Choroid plexus epithelial cell (primary cell): ENCODE measurements at places on chromosomes 4 and X.

- DNase-seq: no peak
Observed at GRCh38 chrX:26670521-26670920, 454.6 kb downstream of the MAGEB5 start.

DNA sequence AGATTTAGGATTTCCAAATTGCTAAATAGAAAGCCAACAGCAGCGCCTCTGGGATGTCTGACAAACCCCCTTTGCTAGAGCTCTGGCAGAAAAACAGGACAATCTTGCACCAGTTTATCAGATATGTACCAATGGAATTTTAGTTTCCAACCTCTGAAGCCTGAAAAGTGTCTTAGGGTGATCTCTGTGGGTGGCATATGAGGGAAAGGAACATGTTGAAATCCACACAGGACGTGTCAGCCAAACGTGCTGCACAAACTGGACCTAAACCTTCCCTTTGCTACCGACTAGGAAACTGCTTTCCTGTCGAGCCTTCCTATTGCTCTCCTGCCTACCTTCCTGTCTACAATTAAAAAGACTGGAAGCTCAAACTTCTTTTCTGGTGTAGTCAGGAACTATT, 53.5 kb downstream of the REELD1 start:
- DNase-seq: peak; percentile 21

DNA sequence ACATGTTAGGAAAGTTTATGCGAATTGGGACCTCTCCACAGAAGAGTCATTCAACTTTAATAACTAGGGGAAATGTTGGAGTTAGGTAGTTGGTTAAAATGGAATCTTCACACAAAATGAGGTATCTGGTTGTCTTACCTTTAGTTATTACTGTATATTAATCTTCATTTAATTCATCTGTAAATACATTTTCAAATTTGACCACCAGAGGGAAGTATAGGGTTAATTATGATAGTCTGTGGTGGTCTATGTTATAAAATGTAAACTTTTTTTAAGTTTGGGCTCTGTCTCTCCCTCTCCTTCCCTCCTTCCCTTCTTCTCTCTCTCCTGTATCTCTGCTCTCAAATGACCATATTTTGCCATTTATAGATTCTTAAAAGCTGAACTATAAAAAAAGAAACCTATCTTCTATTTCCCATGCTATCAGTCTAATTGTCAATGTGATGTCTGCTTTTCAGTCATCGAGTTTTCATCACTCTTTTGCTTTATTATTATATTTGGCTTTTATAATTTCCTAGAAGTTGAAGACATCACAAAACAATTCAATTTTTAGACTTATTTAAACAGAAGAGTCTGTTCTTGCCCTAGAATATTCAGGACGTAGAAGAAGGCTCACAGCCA, 49.8 kb downstream of the TMEM144 start:
- DNase-seq: peak; percentile 55

GRCh38 chr4:179880756-179881155, 2362.4 kb upstream of the TENM3 start:
- DNase-seq: no peak

DNA sequence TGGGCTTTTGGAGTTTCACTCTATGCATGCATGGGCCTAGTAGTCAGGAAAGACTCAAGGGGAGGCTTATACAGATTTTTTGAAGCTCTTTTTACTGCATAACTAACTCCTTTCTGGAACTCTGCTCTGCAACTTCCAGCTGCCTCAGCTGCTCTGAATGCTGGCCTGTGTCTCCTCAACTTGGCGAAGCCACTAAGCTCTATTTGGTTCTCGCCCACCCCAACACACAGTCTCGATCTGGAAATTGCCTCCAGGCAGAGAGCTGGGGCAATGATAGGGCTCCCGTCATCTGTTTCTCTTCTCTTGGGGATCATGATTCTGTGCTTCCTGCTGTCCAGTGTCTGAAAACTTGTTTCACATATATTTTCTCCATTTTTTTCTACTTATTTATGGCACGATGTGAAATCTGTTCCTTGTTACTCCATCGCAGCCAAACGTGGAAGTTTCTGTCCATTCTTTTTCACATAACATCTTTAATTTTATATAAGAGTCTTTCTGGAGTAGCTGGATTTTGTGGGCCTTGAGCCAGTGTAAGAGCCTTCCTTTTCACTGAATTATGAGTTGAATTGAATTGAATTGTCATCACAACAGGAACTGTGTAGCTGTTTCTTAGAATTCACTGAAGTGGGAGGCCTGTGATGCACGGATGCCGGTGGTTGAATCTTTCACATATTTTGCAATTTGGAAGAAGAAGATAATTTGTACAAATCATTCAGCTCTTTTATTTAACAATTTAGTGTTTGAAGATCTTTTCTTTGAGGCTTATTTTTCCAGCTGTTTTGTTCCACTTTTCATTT, 9.0 kb downstream of the ZNF275 start:
- no peak for DNase-seq

- DNase-seq: peak; percentile 98
Observed at GRCh38 chr4:170259631-170260153, 169.9 kb upstream of the AADAT start.

- DNase-seq: no peak
Observed at GRCh38 chr4:67080046-67080557, 465.2 kb downstream of the CENPC start.

DNA sequence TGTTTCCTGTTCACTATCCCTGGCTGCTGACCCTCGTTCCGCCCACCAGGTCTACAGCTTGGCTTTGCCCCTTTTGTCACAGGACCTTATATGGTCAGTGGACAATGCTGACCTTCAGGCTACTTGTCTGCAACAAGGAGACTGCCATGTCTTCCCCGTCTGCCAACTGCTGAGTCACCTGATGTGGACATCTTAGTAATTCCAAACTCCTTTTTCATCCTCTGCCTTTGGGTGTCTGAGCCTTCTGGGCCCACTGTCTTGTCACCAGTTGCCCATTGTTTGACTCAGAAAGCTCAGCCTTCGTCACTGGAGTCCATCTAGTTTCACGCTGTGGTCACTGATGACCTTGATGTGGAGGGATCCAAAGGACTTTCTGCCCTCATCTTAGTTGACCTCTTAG, 30.2 kb downstream of the GPRIN3 start:
- DNase-seq: no peak

DNA sequence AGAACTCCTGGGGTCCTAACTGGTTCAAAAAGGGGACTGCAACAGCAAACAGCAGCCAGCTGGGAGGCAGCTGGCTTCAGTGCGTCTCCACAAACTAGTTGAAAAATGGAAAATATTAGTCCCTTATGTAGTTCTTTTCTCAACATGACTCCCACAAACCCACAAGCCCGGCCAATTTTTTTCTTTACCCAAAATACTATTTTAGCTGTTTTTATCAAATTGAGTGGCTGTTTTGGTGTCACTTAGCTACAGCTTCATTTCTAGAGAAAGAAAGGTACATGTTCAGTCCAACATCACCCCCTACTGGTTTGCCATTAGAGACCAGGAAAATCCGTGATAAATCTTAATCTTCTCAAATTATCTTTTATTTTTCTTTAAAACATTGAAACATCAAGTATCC, 97.2 kb downstream of the GUCY2F start:
- peak; percentile 63 for DNase-seq

GRCh38 chr4:151488968-151489367, 80.0 kb downstream of the FHIP1A start:
- DNase-seq: no peak

DNA sequence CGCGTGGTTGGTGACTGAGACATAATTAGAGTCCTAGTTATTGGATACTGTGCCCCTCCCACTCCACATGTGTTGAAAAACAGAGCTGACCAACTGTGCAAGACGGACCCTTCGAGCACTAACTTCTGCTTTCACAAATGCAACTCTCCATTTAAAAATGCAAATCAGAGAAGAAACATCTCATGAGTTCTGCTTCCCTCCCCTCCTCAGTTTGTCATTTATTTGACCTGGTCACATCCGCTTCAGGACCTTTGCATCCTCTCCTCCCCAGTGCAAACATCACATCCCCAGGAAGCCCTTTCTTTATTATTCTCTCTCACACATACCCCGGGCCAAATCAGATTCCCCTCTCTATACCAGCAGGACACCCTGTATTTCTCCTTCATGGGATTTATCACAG, 38.1 kb upstream of the NOCT start:
- DNase-seq: no peak

- DNase-seq: no peak
Observed at GRCh38 chrX:118825227-118825626, 1.6 kb downstream of the ZCCHC12 start.

DNA sequence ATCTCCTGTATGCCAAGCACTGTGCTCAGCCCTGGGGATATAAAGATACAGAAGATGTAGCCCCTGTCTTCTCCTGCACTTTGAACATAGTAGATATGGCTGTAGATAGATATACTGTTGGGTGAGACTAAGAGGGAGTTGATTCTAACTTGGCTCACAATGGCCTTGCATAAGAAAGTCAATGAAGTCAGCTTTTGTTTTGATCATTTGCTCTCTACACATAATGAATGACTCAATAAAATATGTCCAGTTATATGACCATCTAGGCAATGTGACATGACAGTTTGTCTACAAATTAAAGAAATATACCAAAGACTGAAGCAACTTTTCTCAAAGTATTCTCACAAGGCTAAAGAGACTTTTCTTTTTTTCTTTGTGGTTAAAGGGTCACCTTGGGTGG, 147.6 kb upstream of the DIPK2B start:
- DNase-seq: no peak

GRCh38 chr4:16721613-16722291, 176.7 kb downstream of the LDB2 start:
- DNase-seq: peak; percentile 90

DNA sequence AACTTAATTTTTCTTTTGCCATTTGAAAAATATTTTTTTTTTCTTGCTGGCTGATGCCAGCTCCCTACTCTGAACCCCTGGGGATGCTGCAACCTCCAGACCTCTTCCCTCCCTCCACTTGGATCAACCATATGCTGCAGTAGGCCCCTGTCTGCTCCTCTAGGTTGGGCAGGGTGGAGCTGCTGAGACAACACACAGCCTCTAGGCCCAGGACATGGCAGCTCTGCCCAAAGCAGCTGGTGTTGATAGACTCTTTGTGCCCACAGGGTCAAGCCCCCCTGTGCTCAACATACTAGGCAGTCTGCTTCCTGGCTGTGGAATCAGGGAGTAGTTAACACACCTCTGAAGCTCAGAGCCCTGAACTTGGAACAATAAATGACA, 19.9 kb upstream of the CLNK start:
- DNase-seq: no peak

DNA sequence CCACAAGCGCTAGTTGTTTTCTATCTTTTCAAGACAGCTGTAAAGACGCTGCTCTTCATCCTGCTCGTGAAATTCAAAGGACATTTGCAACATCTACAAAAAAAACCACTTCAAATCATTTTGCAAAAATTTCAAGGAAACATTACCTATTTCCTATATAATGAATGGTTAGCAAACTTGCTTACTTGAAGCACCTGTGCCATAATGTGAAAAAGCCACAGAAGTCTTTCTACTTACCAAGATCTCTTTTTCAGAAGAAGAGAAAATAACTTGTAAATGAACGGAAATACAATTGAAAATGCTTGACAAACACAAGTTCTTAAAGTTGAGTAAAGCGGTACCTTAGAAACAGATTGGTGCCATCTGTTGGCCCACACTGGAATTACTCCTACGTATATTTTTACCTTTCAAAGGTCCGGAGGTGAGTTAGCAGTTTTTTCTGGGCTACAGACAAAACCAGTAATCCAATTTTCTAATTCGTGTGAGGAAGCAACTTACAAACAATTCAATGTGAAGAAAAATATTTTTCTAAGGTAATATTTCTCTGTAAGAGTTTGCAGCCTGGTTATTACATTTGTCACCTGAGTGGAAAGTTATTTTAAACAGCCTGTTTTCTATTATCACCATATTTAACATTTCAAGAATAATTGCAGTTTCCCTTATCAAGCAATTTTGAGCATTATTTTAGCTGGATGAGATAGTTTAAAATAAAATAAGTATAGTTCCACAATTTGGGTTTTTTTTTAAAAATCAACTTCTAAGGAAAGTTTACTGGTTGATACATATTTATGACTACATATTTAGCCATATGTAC, at the start of gene TLR6:
TLR6 (minus strand) TSS at position 294 of the 814 bp plus-strand sequence. CDS start 27,344 bp downstream, outside the sequence.
- DNase-seq: peak; percentile 81

DNA sequence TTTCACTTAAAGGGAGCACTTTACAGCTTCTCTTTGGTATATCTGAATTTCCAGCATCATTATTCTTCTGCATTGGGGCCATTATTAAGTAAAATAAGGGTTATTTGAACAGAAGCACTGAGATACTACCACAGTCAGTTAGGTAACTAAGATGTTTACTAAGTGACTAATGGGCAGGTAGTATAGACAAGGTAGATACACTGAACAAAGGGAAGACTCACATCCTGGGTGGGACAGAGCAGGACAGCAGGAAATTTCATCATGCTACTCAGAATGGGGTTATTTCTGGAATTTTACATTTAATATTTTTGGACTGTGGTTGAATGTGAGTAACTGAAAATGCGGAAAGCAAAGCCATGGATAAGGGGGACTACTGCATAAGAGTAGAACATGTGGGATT, 316.0 kb downstream of the CCSER1 start:
- no peak for DNase-seq

- DNase-seq: peak; percentile 73
Observed at GRCh38 chr4:103032574-103032973, 13.1 kb upstream of the SLC9B1 start.

GRCh38 chrX:69133921-69134542, 31.2 kb downstream of the PJA1 start:
- DNase-seq: peak; percentile 84

DNA sequence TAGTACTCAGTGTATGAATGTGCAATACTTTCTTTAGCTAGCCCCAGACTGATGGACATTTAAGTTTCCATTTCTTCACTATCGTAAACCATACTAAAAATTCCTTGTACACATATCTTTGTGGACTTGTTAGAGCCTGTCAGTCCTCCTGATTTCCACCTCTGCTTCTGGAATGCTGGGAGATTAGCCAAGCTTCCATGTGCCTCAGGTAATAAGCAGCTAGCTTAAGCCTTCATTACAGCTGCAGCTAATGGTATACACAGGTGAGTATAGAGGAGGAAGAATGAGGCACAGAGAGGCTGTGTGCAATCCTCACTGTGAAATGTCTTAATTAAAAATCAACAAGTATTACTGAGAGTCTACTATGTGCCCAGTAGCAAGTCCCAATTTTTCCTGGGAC, 9.8 kb downstream of the SMIM9 start:
- DNase-seq: no peak

GRCh38 chr4:55611358-55612059, 19.5 kb upstream of the PDCL2 start:
- no peak for DNase-seq

GRCh38 chr4:90845777-90846176, 718.6 kb downstream of the CCSER1 start:
- peak; percentile 39 for DNase-seq

DNA sequence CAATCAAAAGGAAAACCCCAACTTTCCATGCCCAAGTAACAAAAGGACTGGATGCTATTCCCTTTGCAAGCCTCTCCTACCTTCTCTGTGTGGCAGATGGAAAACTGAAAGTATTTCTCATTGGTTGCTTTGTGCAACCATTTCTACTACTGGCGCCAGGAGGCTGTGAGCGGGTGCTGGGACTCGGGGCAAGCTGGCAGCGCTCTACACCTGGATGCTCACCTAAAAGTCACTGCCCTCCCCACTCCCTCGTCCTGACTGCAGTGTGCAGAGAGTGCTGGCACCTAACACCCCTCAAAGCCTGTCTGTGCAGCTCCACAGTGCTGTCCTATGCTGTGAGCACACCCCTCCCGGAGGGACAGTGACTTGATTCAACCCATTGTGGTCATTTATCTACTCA, 54.2 kb upstream of the STS start:
- DNase-seq: no peak

- DNase-seq: no peak
Observed at GRCh38 chrX:72676465-72676864, 37.6 kb downstream of the PHKA1 start.
